ENCODE measurements at places on chromosomes 6 and 20.

DNA sequence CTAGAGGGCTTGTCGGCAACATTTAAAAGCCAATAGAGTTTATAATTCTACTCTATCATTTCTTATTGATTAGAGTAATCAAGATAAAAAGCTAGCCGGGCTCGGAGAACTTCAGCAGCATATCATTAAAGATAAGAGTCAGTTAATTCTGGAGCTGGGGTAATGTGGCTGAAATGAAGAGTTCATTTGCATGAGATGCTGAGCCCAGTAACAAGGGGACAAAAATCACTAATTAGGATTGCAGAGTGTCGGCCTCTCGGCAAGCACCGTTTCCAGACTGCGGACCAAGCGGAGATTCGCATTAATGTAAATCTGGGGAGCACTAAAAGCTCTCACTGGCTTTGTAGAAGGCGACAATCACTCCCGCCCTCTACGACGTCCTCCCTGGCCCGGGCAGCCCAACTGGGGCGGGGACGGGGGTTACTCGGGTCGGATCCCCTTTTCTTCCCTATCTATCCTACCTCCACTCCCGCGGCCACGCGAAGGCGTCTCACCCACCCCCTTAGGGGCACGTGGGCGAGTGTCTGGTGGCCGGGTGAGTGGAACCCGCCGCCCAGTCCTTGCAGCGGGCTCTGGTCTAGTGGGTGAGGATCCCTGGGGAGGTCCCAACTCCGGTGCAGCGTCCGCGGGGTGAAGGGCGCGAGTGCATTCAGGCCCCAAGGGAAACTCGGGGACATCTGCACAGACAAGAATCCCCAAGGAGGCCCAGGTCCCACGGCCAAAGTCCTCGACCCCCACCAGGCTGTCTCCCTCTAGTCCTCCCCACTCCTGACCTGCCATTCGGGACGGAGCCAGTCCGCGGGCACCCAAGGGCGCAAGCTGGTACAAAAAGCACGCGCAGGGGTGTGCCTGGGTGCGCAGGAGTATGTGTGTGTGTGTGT lies 42.2 kb upstream of the OSTM1 start:
- no peak for DNase-seq

DNA sequence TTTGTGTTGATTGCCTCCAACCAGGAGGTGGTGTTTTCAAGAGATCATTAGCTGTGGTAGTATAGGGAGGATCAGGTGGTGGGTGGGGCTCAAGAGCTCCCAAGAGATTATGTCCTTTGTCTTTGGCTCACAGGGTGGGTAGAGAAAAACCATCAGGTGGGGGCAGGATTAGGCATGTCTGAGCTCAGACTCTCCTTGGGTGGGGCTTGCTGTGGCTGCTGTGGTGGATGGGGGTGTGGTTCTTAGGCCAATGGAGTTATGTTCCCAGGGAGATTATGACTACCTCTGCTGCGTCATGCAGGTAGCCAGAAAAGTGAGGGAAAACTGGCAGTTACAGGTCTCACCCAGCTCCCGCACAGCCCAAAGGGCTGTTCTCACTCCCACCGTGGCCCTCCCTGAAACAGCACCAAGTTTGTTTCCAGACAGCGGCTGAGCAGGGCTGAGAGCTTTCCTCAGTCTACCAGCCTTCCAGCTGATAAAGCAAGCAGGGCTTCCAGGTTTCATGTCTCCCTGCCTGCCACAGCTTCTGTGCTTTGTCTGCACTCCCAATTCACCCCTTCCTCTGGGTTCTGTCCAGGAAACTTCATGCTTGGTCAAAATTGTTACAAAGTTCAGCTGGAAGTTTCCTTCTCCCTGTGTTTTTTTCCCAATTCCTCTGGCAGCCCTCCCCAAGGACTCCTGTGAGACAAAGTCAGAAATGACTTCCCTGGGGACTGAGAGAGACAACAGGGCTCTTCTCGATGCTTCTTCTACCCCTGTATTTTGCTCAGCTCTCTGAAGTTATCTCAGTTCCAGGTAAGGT lies 481.1 kb upstream of the MAN1A1 start:
- no peak for DNase-seq

- DNase-seq = no peak
Measured at GRCh38 chr20:50506270-50506579, 4.0 kb upstream of the PTPN1 start.

GRCh38 chr6:21478883-21479539 lies 114.5 kb upstream of the SOX4 start:
- DNase-seq = no peak

GRCh38 chr6:112296122-112296521 lies 41.8 kb upstream of the LAMA4 start:
- no peak for DNase-seq

DNA sequence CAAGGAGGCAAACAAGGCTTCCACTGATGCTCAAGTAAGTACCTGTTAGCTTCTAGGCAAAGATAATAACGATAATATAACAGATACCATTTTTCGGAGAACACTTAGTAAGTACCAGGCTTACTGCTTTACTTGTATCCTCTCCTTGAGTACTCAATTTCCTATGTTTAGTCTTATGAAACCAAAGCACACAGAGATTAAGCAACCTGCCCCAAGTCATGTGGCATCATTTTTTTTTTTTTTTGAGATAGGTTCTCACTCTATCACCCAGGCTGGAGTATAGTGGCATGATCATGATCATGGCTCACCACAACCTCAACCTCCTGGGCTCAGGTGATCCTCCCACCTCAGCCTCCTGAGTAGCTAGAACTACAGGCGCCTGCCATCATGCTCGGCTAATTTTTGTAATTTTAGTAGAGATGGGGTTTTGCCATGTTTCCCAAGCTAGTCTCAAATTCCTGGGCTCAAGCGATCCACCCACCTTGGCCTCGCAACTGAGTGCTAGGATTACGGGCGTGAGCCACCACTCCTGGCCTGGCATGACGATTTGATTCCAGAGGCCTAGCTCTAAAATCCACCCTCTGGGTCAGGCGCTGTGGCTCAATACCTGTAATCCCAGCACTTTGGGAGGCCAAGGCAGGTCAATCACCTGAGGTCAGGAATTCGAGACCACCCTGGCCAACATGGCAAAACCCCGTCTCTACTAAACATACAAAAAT lies 14.0 kb downstream of the SPAG4 start:
- no peak for DNase-seq

- DNase-seq = no peak
Measured at GRCh38 chr6:28586324-28586723, 60.6 kb downstream of the GPX5 start.

GRCh38 chr20:40218971-40219370 lies 470.1 kb downstream of the MAFB start:
- no peak for DNase-seq

Data from tibial artery (tissue), 4 donors.